ENCODE measurements at places on chromosomes 13 and 19.

GRCh38 chr19:33863436-33863835, 66.8 kb downstream of the KCTD15 start:
- DNase-seq, result no peak

GRCh38 chr13:39375601-39376000, 227.4 kb downstream of the LHFPL6 start:
- DNase-seq, result no peak

- DNase-seq, result no peak
Observed at GRCh38 chr19:29232315-29232852, 19.4 kb upstream of the UQCRFS1 start.

GRCh38 chr13:102299366-102299765, 102.5 kb downstream of the FGF14 start:
- DNase-seq, result no peak

DNA sequence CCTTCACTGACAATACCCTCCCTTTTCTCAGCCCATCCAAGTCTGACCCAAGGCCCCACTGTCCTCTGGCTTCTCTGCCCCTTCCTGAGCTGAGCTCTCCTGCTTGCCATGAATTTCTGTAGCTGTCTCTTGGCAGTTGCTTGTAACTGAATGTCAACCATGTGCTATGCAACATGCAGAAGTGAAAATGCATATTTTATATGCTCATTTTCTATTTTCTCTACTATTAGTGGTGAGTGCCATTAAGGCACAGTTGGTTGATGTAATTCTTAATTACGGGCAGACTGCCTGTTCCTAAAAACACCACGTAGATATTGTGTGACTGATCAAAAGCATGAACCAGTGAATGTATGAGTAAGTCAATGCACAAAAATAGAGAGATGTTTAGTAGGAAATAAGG, 29.6 kb downstream of the TNFSF11 start:
- no peak for DNase-seq

GRCh38 chr13:40109351-40109844, 453.9 kb downstream of the COG6 start:
- no peak for DNase-seq

DNA sequence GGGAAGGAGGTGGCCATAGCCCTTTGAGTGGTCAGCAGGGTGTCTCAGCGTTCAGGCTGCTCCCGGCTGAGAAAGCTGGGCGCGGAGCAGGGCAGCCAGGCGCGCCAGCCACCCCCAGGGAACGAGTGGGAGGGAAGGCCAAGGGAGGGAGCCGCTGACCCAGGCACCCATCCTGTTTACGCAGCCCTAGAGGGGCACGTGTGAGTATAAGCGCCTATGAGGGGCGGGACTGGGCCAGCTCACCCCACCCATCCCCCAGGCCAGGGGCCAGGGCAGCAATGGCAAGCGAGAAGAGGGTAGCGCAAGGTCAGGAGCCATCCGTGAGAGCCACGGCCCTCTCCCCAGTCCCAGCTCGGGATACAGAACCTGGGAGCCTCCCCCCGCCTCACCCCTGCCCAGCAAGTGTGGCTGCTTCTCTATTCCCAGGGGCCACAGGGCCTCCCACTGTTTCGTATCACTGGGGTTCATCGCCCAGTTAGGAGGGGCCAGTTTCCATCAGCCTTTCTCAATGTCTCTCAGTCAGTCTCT, 897 bp upstream of the DMKN start:
- no peak for DNase-seq

DNA sequence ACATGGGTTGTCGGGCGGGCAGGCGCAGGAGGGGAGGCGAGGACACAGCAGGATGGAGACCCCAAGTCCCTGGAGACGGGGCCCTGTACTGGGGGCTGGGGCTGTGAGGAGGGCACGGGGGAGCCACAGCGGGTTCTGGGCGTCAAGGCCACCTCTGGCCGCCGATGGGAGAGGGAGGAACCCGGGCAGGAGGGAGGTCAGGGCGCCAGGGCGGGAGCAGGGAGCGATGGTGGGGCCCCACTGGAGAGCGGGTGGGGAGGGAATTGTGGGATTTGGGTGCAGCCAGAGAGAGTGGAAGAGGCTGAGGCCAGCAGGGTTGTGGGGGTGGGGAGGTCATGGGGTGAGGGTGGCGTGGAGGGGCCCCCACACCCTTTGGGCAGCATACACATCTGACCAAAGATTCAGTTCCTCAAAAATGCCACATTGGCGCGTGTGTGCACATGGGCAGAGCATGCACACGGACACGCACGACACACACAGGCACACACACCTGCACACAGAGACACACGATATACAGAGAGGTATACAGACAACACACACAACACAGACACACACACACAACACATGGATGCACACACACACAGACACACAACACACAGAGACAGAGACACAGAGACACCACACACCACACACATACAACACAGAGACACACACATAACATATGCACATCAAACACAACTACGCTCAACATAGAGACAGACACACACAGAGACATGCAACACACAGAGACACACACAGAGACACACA, 54.9 kb downstream of the AP1M1 start:
- DNase-seq, result no peak

DNA sequence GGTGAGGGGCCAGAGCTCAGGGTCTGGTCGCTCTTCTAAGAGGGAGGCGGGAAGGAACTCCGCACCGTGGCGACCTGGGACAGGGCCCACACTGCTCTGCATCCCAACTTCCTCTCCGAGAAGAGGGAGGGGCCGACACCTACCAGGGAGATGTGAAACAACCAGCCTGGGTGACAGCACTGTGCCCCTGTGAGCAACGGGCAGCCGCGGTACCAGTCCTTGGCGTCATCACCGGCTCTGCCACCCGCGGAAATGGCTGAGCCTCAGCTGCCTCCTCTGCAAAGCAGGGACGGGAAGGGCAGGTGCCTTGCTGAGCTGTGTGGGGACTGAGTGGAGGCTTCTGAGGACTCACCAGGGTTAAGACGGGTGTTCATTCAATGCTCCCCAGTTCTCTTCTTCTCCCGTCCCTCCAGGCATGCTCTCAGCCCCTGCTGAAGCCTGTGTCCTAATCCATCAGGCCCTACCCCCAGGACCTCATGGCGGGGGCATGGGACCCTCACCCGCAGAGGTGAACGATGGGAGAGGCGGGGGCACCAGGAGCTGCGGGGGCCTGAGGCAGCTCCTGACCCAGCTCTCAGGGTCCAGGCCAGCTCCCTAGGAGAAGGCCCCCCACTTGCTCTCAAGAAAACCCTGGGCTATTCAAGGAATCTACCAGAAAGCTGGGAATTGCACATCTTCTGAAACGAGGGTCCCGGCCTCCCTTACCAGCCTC, 9.3 kb downstream of the ZNF787 start:
- DNase-seq, result no peak

- DNase-seq, result no peak
Observed at GRCh38 chr19:5484398-5485285, 29.4 kb downstream of the ZNRF4 start.

GRCh38 chr19:37983916-37984315, 76.9 kb downstream of the SIPA1L3 start:
- no peak for DNase-seq

Data from activated CD4-positive, CD25-positive, alpha-beta regulatory T cell (primary cell).